ENCODE measurements at places on chromosomes 7 and 10. TPM values are rescaled to one million over a fixed set of nuclear protein-coding genes. Genes with fewer than 3 reads are reported as not detected.

SEMA3E gene
- total RNA-seq, result 5.1 TPM

OR13A1 gene
- total RNA-seq, result not detected

PNLIPRP1 gene
- total RNA-seq, result not detected

SFTPA1 gene
- not detected for total RNA-seq

UNCX gene
- total RNA-seq, result not detected

DNA sequence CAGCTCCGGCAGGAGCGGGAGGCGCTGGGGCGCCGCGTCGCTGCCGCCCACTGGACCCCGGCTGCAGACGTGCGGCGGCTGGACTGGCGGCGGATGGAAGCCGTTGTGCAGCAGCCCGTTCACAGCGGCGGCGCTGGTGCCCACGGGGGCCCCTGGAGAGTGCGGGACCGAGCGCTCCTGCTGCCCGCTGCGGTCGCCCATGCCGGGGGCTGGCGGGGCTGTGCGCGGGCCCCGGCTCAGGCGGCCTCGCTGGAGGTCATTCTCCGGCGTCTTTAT, 413 bp downstream of the PANK1 start:
- H3K27me3 ChIP-seq, result no peaks in the 10 kb centered on the region
- H3K4me1 ChIP-seq, result peaks cover 28% of the 10 kb centered on the region
- H3K36me3 ChIP-seq, result no peaks in the 10 kb centered on the region
- no peak overlapping the region for H3K4me3 ChIP-seq
- no peak for DNase-seq

DNA sequence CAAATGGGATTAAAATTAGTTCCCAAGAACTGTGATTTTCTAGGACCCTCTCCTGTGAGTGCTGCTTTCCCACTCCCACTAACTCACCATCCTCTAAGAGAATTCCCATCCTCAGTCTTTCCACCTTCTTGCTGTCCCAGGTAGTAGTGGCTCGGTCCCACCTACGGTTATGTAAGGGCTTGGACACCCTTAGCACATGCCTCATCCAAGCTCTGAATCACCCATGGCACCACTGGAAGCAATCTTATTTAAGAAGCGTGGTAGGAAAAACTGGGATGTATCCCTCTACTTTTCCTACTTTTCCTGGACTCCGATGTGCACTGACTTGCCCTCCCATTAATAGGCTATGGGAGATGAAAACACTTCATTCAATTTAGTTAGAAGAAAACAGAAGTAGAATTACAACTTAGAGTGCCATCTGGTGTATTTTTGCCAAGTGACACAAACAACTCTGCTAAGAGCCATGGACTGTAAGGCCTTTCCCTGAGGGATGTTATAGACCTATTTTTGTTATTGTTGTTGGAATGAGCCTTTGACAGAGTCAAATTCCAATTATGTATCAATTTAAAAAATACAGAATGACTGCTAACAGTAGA, 13.7 kb upstream of the ANKRD22 start:
- no peak overlapping the region for H3K4me3 ChIP-seq
- no peaks in the 10 kb centered on the region for H3K36me3 ChIP-seq
- no peak for DNase-seq
- no peaks in the 10 kb centered on the region for H3K4me1 ChIP-seq

DNA sequence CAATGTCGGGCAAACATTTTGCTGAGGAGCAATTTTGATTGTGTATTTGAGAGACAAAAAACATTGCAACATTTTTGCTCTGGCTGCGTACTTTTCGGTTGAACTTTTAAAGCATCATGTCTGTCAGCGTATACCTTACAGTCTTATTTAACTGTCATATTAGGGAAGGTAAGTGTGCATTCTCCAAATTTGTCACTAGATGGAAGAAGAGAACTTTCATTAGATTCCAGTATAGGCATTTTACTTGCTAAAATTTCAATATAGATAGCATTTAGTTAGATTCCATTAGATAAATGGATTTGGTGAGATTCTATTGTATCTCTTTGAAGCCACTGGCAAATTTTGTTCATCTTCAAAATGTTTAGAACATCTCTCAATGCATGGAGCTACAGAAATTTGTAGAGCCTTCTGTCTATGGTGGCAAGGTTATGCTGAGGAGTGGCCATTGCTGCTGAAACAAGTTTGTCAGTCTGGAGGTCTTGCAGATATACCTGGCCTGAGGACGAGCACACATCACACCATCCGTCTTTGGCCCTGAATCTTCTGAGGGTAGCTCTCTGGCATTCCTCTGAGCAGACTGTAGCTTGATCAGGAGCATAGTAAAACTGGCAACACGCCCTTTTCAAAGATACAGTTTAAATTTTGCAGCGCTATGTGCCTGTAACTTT, 437.5 kb upstream of the MBL2 start:
- no peak overlapping the region for H3K4me3 ChIP-seq
- no peaks in the 10 kb centered on the region for H3K36me3 ChIP-seq
- H3K27ac ChIP-seq, result no peak overlapping the region

- H3K4me1 ChIP-seq, result peaks cover 1% of the 10 kb centered on the region
- H3K4me3 ChIP-seq, result no peak overlapping the region
- H3K36me3 ChIP-seq, result no peaks in the 10 kb centered on the region
- no peaks in the 10 kb centered on the region for H3K27me3 ChIP-seq
- no peak overlapping the region for H3K27ac ChIP-seq
Measured at GRCh38 chr7:126774077-126774476, 478.7 kb downstream of the GRM8 start.

DNA sequence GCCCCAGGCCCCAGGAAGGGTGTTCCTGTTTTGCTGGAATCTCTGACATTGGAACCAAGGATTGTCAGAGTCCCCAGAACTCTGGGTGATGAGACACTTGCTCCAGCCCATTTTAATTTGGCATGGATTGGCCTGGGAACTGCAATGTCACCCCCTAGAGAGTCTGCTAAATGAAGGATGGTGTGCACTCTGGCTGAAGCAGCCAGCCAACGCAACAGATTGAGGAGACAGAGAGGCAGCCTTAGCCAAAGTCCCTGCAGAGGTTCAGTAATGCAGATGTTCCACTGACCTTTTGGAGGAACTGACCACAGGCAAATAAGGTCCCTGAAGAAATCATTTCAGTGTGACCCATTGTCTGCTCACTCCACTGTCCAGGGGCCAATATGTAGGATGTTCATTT, 13.4 kb downstream of the LRRC18 start:
- no peak overlapping the region for H3K4me3 ChIP-seq
- H3K36me3 ChIP-seq, result no peaks in the 10 kb centered on the region
- peaks cover 7% of the 10 kb centered on the region for H3K27me3 ChIP-seq
- DNase-seq, result no peak
- H3K27ac ChIP-seq, result no peak overlapping the region

DNA sequence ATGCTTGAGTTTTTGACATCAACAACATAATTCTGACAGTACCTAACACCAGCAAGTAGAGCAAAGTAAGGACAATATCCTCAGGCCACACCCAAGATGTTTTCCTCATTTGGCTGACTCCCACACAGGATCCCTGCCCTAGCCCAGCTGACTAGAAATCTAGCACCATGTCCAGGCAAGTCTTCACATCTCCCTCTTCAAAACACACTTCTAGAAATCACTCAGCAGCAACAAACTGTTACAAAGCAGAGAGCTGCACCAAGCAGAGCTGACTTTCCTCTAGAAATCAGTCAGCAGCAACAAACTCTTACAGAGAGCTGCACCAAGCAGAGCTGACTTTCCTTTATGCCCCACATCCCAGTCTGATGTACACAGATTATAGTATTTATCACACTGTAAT, 7.7 kb downstream of the TMEM168 start:
- no peaks in the 10 kb centered on the region for H3K27me3 ChIP-seq
- no peak overlapping the region for H3K27ac ChIP-seq
- H3K4me1 ChIP-seq, result no peaks in the 10 kb centered on the region

GRCh38 chr7:28005075-28005846, 175.3 kb downstream of the JAZF1 start:
- DNase-seq, result no peak
- H3K4me1 ChIP-seq, result peaks cover 20% of the 10 kb centered on the region
- H3K27me3 ChIP-seq, result no peaks in the 10 kb centered on the region
- no peak overlapping the region for H3K27ac ChIP-seq
